ENCODE measurements at places on chromosomes 16 and 17.
A peak's percentile ranks its signal among the peaks of the same experiment; 100 is the strongest.

DNA sequence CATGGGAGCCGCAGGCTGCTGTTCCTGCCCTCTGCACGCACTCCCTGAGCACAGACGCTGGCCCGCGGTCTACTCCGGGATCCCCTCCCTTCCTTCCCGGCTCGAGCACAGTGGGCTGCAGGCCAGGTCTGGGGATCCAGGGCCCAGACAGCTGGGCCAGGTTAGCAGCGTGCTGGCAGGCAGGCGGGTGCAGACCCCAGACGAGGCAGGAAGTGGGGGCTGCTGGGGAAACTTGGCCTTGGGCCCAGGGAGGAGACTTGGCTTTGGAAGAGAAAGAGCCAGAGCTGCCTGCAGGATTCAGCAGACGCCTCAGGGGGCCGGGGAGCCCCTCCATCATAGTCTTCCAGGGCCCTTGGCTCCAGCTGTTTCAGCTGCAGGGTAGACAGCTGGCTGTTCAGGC, 30.2 kb upstream of the ABCC3 start:
- no peak for DNase-seq

DNA sequence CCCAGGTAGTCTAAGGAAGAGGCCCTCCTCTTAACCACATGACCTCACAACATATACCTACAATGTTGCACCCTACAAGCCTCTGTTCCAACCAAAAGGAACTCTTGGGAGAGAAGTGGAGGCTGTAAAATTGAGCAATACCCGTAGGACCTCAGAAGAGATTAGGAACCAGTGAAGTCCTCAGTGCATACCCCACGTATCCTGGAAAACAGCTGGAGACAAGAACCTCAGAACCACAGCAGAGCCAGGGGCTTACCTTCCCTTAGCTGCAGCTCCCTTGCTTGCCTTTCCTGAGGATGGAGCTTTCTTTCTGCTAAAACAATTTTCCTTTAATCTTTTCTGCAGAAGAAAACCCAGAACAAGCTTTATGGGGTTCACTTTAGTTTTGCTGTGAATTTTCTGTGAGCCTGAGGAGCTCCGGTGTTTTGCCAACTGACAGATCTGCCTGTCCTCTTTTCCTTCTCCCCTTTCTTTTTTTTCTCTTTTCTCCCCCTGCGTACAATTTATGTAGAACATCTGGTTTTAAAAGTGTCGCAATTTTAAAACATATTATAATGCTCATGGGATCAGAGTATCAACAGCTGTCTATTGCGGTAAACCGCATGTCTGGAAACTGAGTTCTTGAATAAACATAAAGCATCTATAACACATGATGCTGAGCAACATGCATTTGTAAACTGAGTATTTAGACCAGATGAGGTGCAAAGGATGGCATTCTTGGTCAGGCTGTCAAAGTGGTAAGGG, 226.4 kb upstream of the MAF start:
- DNase-seq = no peak

DNA sequence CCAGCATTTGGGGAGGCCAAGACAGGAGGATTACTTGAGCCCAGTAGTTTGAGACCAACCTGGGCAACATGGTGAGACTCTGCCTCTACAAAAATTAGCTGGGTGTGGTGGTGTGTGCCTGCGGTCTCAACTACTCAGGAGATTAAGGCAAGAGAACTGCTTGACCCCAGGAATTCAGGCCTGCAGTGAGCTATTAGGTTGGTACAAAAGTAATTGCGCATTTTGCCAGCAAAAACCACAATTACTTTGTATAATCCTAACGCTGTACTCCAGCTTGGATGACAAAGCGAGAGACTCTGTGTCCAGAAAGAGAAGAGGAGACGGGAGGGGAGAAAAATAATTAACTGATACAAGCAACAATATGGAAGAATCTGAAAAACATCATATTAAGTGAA, 32.7 kb downstream of the YWHAE start:
- DNase-seq = no peak

GRCh38 chr17:13576661-13577526, 24.8 kb downstream of the HS3ST3A1 start:
- DNase-seq = no peak

GRCh38 chr16:87548046-87548445, 54.3 kb upstream of the JPH3 start:
- DNase-seq = no peak

GRCh38 chr16:49821614-49822282, 34.2 kb downstream of the ZNF423 start:
- DNase-seq = no peak

DNA sequence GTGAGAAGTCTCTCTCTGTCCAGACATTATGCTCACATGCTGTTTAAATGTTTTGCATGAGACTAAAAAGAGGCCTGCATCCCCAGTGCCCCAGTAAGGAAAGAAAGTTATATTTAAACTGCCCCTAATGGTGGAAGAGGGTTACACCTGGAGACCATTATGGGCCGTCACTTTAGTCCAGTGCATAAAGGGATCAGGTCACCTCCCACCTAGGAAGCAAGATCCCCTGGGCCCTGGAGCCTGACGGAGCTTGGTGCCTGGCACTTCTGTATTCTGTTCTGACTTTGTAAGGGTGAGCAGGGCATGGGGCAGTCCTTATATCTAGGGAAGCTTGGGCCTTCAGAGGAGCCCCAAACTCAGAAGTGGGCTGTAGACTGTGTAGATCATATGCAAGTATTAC, 67.9 kb downstream of the CPPED1 start:
- no peak for DNase-seq

DNA sequence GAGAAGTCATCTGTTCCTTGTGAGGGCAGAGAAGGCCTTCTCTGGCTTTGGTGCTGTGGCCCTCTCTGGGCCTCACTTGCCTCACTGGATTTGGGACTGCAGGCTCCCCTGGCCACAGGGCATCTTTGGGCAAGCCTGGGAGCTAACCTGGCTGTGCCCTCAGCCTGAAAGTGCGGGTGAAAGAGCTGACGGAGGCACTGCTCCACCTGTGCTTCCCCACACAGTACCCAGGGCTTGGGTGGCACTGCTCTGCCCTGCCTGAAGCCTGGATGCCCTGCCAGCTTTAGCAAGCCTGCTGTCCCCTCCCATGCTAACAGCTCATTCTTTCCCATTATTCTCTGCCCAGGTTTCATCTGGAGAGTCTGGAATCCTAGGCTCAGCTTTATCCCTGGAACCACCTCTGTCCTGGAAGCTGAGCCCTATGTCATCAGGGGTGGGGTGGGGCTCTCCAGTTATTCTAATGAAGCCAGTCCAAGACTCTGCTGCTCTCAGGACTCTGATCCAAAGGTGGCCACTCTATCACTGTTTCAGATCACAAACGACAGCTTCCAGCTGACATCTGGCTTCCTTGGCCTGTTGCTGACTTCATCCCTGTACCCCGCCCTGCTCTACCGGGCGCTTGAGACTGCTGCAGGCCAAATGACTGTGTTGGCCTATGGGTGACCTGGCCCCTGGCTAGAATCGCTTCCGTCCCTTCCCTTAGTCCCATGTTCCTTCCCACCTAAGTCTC, 29.3 kb downstream of the HIC1 start:
- no peak for DNase-seq

- DNase-seq = no peak
Measured at GRCh38 chr16:56202036-56202435, 10.7 kb downstream of the GNAO1 start.

DNA sequence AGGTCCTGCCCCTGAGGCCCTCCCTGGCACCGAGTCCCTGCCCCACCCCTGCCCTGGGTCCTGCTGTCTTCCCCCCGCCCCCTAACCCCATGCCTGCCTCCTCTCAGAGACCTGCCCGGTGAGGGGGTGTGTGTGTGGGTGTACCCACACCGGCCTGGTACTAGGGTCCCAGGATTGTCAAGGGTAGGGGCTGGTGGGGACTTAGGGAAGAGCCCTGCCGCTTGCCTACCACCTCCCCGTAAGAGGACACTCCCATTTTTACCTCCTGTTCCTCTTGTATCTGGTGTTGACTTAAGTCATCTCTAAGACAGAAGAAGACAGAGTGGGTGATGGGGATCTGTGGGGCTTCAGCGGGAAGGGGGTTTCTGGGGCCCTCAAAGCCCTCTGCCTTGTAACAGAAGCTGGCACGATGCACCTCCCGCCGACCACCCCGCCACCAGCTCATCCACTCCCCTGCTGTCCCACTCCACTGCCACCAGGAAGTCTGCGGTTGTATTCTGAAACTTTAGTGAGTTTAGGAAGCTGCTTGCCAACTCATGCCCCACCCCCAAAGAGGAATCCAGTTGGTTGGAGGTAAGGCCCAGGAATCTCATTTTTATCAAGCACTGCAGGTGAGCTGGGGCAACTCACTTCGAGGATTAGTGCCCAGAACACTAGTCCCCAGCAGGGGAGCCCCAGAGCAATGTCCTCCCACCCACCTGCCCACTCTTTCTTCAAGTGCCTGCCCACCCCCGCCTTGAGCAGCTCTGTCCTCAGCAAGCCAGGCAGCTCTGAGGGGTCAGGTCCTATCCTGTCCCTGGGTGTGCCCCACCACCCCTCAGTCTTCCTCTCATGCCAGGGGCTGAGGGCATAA, 5.6 kb downstream of the SPATA32 start:
- peak; percentile 17 for DNase-seq

DNA sequence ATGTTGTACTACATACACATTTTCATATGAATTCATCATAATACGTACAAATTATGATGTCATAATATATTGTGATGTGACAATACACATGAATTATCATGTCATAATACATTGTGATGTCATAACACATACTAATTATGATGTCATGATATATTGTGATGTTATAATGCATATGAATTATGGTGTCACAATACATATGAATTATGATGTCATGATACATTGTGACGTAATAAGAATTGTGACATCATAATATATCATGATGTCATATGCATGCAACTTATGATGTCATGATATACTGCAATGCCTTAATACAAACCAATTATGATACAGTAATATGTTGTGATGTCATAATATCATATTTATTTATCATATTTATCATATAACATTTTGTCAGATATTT, 2074.3 kb downstream of the TP53TG3F start:
- no peak for DNase-seq

- DNase-seq = no peak
Measured at GRCh38 chr17:79678091-79678735, 52.5 kb upstream of the ENPP7 start.

DNA sequence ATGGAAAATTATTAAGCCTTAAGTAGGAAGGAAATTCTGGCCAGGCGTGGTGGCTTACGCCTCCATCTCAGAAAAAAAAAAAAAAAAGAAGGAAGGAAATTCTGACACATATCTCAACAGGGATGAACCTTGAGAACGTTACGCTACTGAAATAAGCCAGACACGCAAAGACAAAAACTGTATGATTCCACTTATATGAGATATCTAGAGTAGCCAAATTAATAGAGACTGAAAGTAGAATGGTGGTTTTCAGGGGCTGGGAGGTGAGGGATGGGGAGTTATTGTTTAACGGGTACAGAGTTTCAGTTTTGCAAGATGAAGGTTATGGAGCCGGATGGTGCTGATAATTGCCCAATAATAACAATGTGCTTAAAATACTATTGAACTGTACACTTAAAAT, 16.2 kb upstream of the HNF1B start:
- no peak for DNase-seq

DNA sequence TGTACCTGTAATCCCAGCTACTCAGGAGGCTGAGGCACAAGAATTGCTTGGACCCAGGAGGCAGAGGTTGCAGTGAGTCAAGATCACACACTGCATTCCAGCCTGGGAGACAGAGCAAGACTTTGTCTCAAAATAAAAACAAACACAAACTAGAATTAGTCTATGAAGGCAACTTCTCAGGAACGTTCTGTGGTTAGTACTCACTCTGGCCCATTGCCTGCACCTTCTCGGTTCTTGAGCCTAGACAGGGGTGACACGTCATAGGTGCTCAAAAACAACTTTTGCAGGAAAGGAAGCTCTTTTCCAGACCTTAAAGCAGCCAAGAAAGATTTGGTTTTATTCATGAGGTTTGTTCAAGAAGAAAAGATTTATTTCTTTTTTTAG, 22.3 kb upstream of the CNOT1 start:
- DNase-seq = no peak

DNA sequence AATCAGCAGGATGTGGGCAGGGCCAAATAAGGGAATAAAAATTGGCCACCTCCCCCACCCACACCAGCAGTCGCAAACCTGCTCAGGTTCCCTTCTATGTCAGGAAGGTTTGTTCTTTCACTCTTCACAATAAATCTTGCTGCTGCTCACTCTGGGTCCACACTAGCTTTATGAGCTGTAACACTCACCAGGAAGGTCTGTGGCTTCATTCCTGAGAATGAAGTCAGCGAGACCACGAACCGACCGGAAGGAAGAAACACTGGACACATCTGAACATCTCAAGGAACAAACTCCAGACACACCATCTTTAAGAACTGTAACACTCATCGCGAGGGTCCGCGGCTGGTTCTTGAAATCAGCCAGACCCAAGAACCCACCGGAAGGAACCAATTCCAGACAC, 115.5 kb upstream of the TBX2 start:
- no peak for DNase-seq

DNA sequence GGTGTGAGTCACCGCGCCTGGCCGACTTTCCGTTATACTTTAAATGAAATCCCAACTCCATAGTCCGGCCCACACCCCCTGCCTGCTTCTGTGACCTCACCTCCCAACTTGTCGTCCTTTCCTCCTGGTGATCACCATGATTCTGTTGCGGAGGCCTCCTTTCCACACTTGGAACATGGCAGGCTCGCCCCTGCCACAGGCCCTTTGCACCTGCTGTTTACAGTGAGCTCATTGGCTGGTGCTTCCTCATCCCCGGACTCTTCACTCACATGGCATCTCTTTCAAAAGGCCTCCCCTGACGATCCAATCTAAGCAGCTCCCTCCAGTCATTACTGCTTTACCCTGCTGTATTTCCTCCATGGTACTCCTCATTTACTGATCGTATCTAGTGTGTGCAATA, 64.6 kb downstream of the RAP1GAP2 start:
- no peak for DNase-seq

DNA sequence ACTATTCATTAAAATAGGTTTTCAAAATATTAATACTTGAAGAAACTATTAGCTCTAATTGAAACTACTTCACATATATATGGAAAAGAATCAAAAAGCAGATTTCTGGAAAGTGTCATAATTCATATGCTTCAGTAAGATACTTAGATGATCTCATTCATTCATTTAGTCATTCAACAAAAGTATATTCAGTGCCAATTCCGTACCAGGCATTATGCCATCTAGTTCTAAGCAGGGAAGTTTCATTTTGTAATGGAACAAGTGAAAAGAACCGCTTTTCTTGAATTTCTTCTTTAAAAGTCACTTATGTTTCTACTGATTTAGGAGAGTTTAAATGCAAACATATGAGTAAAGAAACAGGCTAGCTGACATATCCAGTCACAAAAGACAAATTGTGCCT, 118.3 kb upstream of the FAM20A start:
- DNase-seq = no peak

DNA sequence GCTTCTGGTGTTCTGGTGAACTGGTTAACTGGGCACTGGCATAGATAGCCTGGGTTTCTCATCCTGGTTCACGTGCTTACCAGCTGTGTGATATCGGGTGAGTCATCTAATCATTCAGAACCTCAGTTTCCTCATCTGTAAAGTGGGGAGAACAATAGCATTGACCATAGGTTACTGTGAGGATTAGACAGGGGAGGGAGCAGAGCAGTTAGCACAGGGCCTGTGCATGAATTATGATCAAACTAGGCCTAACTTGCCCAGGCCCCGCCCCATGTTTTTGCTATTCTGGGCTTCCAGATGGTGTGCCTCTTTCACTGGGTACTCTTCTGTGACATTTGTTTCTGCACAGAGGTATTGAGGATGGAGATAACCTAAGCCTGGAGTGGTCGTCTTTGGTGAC, 4.6 kb upstream of the KLHL36 start:
- DNase-seq = no peak
